Stimulated activated CD4-positive, alpha-beta T cell treated with anti-CD3 and anti-CD28 coated beads, Interleukin-1b, Interleukin-23, amount 100 ng/mL, for 4 hours (primary cell): ENCODE measurements at places on chromosomes 7 and 10.

- DNase-seq, result no peak
Observed at GRCh38 chr7:99596408-99596955, 1.6 kb upstream of the TMEM225B start.

GRCh38 chr7:114175125-114175524, 239.5 kb upstream of the FOXP2 start:
- no peak for DNase-seq

DNA sequence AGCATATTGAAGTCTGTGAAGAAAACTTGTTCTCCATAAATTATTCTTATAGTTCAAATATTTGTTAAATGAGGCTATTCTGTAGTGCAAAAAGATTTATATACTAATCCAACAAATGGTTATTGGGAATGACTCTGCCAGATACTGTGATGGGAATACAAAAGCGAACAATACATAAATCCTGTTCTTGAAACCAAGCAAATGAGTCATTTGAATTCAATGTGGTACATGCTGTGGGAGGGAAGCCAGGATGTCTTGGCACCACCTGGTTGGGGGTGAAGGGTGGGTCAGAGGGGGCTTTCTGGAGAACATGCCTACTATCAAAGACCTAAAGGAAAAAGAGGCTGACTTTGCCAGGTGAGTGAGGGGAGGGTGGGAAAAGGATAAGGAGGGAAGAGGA, 594.2 kb downstream of the CALN1 start:
- no peak for DNase-seq

DNA sequence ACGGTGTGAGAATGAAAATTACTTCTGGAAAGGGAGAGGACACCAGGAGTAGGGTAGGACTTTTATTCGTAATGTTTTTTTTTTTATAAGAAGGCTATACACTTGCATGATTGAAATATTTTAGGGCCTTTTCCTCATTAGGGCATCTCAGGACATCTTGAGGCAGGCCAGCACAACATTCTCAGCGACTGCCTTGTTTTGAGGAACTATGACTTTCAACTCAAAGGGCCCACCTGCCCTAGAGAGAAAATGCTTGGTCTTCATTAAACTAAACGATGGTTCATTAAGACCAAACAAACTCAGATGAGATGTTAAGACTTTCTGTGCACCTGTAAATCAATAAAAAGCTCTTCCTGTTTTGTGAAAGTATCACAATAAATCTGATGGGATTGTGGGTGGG, 11.3 kb downstream of the NOD1 start:
- no peak for DNase-seq

DNA sequence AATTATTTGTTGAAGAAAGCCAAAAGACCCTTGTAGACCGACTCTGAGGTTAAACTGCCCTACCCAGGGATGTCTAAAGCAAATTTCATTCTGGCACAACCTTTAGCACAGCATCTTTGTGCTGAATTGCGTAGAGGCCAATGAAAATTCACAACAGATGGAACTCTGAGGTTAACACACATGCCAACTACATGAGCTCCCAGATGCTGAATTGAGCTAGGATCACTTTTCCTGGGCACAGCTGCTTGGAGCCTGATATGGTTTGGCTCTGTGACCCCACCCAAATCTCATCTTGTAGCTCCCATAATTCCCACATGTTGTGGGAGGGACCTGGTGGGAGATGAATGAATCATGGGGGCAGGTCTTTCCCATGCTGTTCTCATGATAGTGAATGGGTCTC, 158.0 kb upstream of the PTN start:
- no peak for DNase-seq

DNA sequence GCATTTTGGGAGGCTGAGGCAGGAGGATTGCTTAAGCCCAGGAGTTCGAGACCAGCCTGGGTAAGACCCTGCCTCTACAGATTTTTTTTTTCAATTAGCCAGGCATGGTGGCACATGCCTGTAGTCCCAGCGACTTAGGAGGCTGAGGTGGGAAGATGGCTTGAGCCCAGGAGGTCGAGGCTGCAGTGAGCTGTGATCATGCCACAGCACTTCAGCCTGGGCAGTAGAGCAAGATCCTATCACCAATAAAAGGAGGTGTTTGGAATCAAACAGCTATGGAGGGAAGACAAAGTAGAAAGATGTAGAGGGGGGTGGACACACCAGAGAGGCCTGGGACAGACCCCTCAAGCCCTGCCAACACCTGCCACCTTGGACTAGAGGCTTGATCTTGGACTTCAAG, 9.1 kb upstream of the TNRC18 start:
- no peak for DNase-seq

DNA sequence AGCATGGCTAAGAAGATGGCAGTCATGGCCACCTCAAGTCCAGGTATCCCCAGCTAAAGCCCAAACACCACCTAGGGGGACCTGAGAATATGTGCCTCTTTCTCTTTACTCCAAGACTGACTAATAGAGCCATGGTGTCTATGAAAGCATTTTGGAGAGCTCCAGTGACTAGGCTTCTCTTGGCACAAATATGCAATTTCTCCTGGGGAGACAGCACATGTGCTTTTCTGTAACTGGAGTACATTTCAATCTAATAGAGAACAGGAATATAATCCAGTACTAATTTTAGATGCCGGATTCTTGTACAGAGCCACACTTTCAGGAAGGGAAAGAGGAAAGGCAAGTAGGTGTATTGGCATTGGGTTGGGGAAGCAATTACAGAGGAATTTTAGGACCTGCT, 260.1 kb downstream of the BMPER start:
- DNase-seq, result no peak

DNA sequence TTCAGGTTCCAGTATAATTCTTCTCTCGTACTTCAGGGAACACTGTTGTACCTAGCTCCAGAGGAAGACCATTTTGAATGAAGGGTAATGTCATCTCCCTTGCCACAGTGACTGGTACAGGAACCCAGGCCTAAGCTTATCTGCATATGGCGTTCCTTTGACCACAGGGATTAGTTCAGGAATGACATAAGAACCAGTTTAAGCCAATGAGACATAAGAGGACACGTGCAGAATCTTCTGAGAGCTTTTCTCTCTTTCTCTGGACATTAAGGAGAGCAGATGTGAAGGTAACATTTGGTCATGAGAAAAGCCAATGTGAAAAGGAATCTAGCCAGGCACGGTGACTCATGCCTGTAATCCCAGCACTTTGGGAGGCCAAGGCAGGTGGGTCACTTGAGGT, 21.8 kb upstream of the HIBADH start:
- DNase-seq, result no peak

GRCh38 chr7:150620617-150621371, 11.4 kb downstream of the GIMAP6 start:
- DNase-seq, result no peak

DNA sequence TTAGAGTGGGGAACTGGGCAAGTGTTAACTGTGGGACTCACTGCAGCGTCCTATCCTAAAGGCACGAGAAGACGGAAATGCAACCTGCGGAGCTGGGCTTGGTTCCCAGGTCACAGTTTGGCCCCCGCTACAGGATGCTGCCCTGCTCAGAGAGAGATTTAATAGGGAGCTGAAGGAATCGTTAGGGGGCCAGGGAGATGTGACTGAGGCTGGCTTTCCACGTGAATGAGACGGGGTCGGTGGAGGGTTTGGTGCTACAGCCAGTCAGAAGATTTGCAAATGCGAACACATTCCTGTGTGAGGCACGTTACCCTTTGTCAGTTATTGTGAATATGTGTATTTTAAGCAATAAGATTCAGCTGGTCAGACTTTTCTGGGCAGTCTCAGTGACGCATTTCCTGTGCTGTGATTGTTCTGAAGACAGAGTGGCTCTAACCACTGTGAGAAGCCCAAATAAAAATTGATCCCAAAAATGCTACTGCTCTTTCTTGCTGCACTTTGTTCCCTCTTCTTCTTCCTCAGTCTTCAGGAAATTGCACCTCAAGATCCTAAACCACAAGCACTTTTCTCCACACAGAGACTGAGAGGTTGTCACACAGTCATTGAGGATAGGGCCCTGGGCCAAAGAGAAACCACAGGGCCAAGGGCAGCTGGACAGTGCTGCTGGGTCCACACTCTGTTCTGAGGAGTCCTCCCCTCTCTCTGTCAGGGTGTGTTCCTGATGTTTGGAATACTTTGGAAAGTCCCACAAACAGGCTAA, 21.2 kb downstream of the CYP17A1 start:
- no peak for DNase-seq

GRCh38 chr7:2785071-2785500, 59.0 kb downstream of the GNA12 start:
- DNase-seq, result no peak

GRCh38 chr10:17685233-17685840, 41.4 kb downstream of the STAM start:
- DNase-seq, result no peak

DNA sequence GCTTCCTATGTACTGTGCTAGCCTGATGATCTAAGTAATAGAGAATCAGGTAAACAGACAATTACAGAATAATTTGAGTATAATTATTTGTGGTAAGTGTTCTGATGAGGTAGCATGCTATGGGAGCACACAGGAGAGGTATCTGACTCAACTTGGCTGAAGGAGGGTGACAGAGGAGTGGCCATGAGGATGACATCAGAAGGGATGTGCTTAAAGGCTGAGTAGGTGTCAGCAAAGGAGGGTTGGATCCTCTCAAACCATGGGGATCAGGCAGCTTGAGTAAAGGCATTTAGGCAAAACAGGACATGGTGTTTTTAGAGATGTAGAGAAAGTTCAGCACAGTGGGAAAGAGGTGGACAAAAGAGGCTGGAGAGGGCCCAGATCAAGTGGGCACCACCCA, 29.0 kb downstream of the KLHDC10 start:
- DNase-seq, result no peak

GRCh38 chr7:43785420-43785819, 26.9 kb downstream of the BLVRA start:
- no peak for DNase-seq

- no peak for DNase-seq
Observed at GRCh38 chr10:132606536-132607316, 69.1 kb downstream of the INPP5A start.

DNA sequence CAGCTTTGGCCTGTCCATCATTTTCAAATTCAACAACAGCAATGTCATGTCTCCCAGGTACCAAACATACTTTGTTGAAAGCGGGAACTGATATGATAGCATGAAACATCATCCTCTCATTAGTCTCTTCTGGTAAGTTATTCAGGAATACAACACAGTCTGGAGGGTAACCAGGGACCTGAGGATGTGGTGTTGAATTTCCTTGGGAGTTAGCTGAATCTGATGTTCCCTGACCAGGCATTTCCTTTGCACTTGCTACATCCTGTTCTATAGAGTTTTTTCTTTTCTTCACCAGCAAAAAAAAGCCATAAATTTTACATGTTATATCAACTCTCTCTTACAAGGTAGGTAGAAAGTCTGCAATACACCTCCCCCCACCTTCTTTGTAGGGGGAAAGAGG, 97.8 kb upstream of the AFAP1L2 start:
- DNase-seq, result no peak

GRCh38 chr10:129513312-129513711, 46.3 kb downstream of the MGMT start:
- no peak for DNase-seq

GRCh38 chr10:54469587-54470323, 331.3 kb downstream of the PCDH15 start:
- DNase-seq, result no peak

- no peak for DNase-seq
Observed at GRCh38 chr7:80977751-80978150, 58.9 kb upstream of the SEMA3C start.

- no peak for DNase-seq
Observed at GRCh38 chr10:74705358-74705980, 120.9 kb upstream of the KAT6B start.

DNA sequence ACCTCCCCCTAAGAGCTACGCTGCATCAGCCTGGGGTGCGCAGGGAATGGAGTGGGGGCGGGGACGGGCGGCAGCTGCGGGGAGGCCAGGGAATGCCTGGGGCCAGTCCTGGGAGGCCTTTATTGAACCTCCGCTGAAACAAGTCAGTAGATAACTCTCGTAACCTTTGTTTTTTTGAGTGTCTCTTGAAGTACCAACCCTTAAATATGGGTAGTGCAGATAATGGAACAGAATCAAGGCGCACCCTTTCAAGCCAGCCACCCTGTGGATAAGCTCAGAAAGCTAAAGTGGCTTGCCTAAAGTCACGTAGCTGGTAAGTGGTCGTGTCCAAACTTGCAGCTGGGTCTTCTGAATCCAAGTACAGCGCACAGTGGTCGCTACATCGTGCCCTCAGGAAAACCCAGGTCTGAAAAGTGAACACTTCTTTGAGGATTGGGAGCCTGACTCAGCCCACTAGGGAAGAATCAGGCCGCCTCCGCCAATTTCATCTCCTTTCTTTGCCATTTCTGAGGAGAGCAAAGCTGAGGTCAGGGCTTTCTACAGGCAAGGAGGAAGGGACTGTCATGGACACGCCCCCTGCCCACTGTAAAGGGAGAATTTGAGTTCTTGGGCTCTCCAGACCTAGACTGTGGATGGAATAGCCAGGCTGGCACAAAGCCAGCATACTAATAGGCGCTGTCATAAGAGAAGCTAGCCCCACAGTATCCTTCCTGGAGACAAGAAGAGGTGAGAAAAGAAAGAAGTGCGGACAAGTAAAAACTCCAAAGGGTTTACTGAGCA, 3.2 kb upstream of the EGR2 start:
- no peak for DNase-seq
